ENCODE measurements at places on chromosomes 3 and 15. TPM values are rescaled to one million over a fixed set of nuclear protein-coding genes. Genes with fewer than 3 reads are reported as not detected.

The RTP4 gene
- 4.6 TPM for total RNA-seq

The FBXW12 gene
- total RNA-seq = not detected

The HRG gene
- not detected for total RNA-seq

The DNAH12 gene
- total RNA-seq = 0.22 TPM

DNA sequence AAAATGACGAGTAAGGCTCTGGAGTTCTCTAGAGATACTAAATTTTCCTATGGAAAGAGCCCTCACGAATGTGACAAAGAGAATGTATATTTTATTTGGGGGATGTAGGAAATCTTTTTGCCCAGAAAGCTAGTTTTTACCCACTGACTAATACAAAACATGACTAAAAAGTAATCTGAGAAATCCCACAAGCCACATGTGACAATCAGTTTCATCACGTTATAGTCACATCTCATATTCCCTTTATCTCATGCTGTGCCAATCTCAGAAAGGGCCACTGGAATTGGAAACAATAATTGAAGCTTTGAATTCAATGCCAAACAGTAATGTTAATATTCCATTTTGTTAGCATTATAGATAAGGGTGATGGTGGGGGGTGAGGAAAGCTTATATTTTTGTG, 509.0 kb upstream of the GOLIM4 start:
- H3K4me3 ChIP-seq = no peak overlapping the region
- H3K4me1 ChIP-seq = no peaks in the 10 kb centered on the region
- no peaks in the 10 kb centered on the region for H3K36me3 ChIP-seq
- no peaks in the 10 kb centered on the region for H3K27me3 ChIP-seq

- DNase-seq = no peak
- no peaks in the 10 kb centered on the region for H3K4me1 ChIP-seq
- H3K36me3 ChIP-seq = no peaks in the 10 kb centered on the region
- no peaks in the 10 kb centered on the region for H3K27me3 ChIP-seq
- H3K4me3 ChIP-seq = no peak overlapping the region
- H3K27ac ChIP-seq = no peak overlapping the region
These were observed 975.3 kb upstream of the GBE1 start for GRCh38 chr3:82736696-82737277.

DNA sequence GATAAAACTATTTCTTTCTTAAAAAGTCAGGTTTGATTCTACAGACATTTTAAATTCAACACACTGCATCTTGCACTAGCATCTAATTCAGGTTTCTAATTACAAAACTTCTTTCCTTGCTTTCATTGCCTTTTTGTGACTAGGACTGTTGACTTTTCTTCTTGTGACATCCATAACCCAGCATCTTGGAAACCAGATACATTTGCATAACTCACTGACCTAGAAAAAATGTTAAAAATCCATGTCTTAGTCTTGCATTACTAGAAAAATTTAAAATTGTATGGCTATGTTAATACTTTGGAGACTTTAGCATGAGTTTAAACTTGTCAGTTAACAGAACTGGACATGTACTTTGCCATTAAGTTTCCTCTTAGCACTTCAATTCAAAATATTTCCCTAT, 72.7 kb downstream of the DTWD1 start:
- no peaks in the 10 kb centered on the region for H3K27me3 ChIP-seq
- H3K4me3 ChIP-seq = no peak overlapping the region
- no peak for DNase-seq
- no peaks in the 10 kb centered on the region for H3K36me3 ChIP-seq
- H3K27ac ChIP-seq = no peak overlapping the region
- no peaks in the 10 kb centered on the region for H3K4me1 ChIP-seq

GRCh38 chr15:57133127-57133968, 214.9 kb downstream of the TCF12 start:
- H3K4me3 ChIP-seq = no peak overlapping the region
- no peak for DNase-seq
- H3K27ac ChIP-seq = no peak overlapping the region
- no peaks in the 10 kb centered on the region for H3K27me3 ChIP-seq
- H3K4me1 ChIP-seq = peaks cover 16% of the 10 kb centered on the region

- H3K27ac ChIP-seq = no peak overlapping the region
- no peak for DNase-seq
- H3K4me1 ChIP-seq = no peaks in the 10 kb centered on the region
- no peaks in the 10 kb centered on the region for H3K27me3 ChIP-seq
- no peaks in the 10 kb centered on the region for H3K36me3 ChIP-seq
- no peak overlapping the region for H3K4me3 ChIP-seq
These were observed 31.4 kb upstream of the ZBTB38 start for GRCh38 chr3:141336672-141337522.

GRCh38 chr15:32953533-32953910, 235.7 kb downstream of the GREM1 start:
- no peak overlapping the region for H3K4me3 ChIP-seq
- no peak overlapping the region for H3K27ac ChIP-seq
- H3K27me3 ChIP-seq = no peaks in the 10 kb centered on the region
- no peaks in the 10 kb centered on the region for H3K4me1 ChIP-seq
- H3K36me3 ChIP-seq = no peaks in the 10 kb centered on the region
